GM23248 (cell line): ENCODE measurements at places on chromosomes 12 and 14. TPM values are rescaled to one million over a fixed set of nuclear protein-coding genes. Genes with fewer than 3 reads are reported as not detected.

Gene TAS2R9
- total RNA-seq: not detected in 2 replicates

Gene IL26
- total RNA-seq: not detected in 2 replicates

Gene CLEC4C
- not detected in 2 replicates for total RNA-seq

Gene TMEM132C
- not detected in 2 replicates for total RNA-seq

Gene CFAP54
- total RNA-seq: 0.32 and 2.0 TPM in 2 replicates

Gene SLC8A3
- total RNA-seq: not detected in 2 replicates

Gene RNASE7
- total RNA-seq: not detected in 2 replicates

Gene SMOC1
- 3.5 and 4.6 TPM in 2 replicates for total RNA-seq

Gene MUCL1
- total RNA-seq: not detected in 2 replicates

Gene SSPN
- 6.4 and 12.5 TPM in 2 replicates for total RNA-seq

Gene SERPINA9
- not detected in 2 replicates for total RNA-seq

Gene GALC
- 20.9 and 24.0 TPM in 2 replicates for total RNA-seq

Gene DICER1
- total RNA-seq: 27.6 and 28.2 TPM in 2 replicates

Gene ABCC9
- total RNA-seq: 41.7 and 44.3 TPM in 2 replicates

Gene GALNT6
- total RNA-seq: 9.4 and 22.4 TPM in 2 replicates

Gene PRKCH
- 2.7 and 3.5 TPM in 2 replicates for total RNA-seq

Gene DEPDC4
- 0.13 TPM in 1 of 2 replicates, not detected in the other for total RNA-seq

Gene SIX6
- total RNA-seq: not detected in 2 replicates

Gene ESYT1
- 164 and 216 TPM in 2 replicates for total RNA-seq

Gene ZFHX2
- total RNA-seq: under 0.01 TPM in 1 of 2 replicates, not detected in the other

Gene KLRC2
- total RNA-seq: not detected in 2 replicates

Gene MIP
- not detected in 2 replicates for total RNA-seq

Gene ACSS3
- total RNA-seq: 1.9 and 3.2 TPM in 2 replicates

Gene TPPP2
- total RNA-seq: not detected in 2 replicates

Gene AICDA
- not detected in 2 replicates for total RNA-seq

Gene GOLGA5
- total RNA-seq: 50.0 and 56.4 TPM in 2 replicates

Gene SYNDIG1L
- not detected in 2 replicates for total RNA-seq

Gene IPO8
- 21.4 and 22.8 TPM in 2 replicates for total RNA-seq

Gene LRRC10
- not detected in 2 replicates for total RNA-seq

Gene VWF
- not detected in 2 replicates for total RNA-seq

Gene IL23A
- not detected in 2 replicates for total RNA-seq

Gene TAS2R7
- total RNA-seq: not detected in 2 replicates

Gene GDF11
- 2.1 and 9.9 TPM in 2 replicates for total RNA-seq

Gene SYT1
- total RNA-seq: 2.4 and 3.0 TPM in 2 replicates

Gene FGF23
- total RNA-seq: not detected in 2 replicates

Gene DBX2
- total RNA-seq: not detected in 2 replicates

Gene FAM181A
- total RNA-seq: not detected in 2 replicates

Gene AREL1
- 21.0 and 25.6 TPM in 2 replicates for total RNA-seq

Gene METAP2
- total RNA-seq: 64.3 and 67.8 TPM in 2 replicates

Gene GPX2
- not detected in 2 replicates for total RNA-seq

Gene NGB
- total RNA-seq: not detected in 2 replicates

Gene ERBB3
- 3.3 and 3.5 TPM in 2 replicates for total RNA-seq

Gene VDR
- 30.5 and 37.2 TPM in 2 replicates for total RNA-seq

Gene AQP6
- total RNA-seq: not detected in 2 replicates

Gene INHBE
- total RNA-seq: 0.65 and 0.76 TPM in 2 replicates

Gene LHX5
- not detected in 2 replicates for total RNA-seq

Gene MRPL42
- 69.2 and 75.0 TPM in 2 replicates for total RNA-seq

Gene RD3L
- total RNA-seq: not detected in 2 replicates

Gene ITGB7
- 1.4 and 2.4 TPM in 2 replicates for total RNA-seq
